ENCODE measurements at places on chromosomes 16 and 17.
A peak's percentile ranks its signal among the peaks of the same experiment; 100 is the strongest.

- DNase-seq, result no peak
Observed at GRCh38 chr17:78558989-78559388, 18.2 kb downstream of the DNAH17 start.

- no peak for DNase-seq
Observed at GRCh38 chr17:18860161-18860972, 2.4 kb downstream of the PRPSAP2 start.

DNA sequence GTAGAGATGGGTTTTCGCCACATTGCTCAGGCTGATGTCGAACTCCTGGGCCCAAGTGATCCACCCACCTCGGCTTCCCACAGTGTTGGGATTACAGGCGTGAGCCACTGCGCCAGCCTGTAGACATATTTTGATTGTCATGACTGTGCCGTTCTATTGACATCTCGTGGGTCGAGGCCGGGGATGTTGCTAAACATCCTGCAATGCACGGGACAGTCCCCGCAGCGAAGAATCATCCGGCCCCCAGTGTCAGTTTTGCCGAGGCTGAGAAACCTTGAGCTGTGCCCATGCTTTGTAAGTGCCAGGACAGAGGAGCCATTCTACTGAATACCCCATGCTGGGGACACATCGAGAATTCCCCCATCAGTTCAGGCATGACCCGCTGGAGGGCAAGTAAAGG lies 69.1 kb upstream of the GSE1 start:
- no peak for DNase-seq

DNA sequence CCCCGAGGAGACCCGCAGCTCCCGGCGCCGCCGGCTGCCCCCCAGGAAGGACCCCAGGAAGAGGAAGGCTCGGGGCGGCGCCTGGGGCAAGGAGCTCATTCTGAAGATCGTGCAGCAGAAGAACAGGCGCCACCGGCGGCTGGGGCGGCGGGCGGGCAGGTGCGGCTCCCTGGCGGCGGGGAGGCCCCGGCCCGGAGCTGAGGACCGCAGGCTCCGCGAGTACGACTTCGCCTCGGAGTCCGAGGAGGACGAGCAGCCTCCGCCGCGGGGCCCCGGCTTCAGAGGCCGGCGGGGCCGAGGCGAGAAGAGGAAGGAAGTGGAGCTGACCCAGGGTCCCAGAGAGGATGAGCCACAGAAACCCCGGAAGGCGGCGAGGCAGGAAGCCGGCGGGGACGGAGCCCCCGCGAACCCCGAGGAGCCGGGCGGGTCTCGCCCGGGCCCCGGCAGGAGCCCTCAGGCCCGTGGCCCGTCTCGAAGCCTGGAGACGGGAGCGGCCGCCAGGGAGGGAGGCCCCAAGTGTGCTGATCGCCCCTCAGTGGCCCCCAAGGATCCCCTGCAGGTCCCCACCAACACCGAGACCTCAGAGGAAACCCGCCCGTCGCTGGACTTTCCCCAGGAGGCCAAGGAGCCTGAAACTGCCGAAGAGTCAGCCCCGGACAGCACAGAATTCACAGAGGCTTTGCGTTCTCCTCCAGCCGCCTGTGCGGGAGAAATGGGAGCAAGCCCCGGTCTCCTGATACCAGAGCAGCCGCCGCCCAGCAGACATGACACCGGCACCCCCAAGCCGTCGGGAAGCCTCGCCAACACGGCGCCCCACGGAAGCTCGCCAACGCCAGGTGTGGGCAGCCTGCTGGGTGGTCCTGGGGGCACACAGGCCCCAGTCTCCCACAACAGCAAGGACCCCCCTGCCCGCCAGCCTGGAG lies 22.3 kb upstream of the ZFPM1 start:
- DNase-seq, result peak; percentile 22

DNA sequence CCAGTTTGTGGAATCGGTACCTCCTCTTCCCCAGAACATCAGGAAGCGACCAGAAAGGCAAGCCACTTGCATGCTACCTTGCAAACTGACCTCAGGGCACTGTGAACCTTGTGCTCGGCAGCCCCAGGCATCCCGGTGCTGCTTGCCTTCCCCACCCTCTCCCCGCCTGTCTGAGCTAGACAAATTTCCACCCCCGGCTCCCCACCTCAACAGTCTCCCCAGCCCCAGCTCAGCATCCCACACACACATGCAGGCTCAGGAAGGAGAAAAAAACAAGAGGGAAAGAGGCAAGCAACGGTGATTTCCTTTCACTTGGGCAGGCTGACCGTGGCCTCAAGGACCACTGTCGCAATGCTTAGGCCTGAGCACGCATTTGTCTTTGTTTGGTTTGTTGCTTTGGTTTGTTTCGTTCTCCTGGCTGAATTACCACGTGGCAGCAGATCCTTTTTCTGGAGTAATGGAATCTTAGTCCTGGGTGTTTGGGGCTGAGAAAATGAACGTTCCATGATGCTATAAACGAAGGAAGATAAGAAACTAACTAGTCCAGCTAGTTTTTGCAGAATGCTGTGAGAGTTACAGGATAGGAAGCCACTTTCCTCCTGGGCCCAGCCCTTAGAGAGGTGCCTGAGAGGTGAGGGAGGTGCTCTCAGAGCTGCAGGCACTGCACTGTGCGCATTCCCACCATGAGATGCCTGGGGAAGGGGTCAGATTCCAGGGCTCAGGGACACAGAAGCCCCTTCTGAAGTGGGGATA lies 27.9 kb downstream of the SDK2 start:
- no peak for DNase-seq

DNA sequence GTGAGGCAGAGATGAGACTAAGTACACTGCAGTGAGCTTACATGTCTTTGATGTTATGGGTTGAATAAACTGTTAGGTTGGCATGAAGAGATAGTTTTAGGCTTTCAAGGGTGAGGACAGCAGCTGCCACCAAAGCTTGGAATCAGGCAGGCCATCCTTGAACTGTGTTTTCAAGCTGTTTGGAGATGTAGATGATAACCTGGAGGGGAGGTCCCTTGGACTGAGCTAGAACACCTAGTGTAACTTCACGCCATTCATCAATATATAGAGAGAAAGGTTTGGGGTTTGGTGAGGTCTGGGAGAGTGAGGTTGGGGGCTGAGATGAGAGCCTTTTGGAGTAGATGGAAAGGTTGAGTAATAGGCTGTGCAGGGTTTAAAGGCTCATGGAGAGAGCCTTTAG lies 2447.0 kb downstream of the TP53TG3F start:
- DNase-seq, result no peak

- peak; percentile 75 for DNase-seq
Observed at GRCh38 chr17:17710728-17711541, 29.7 kb downstream of the RAI1 start.

DNA sequence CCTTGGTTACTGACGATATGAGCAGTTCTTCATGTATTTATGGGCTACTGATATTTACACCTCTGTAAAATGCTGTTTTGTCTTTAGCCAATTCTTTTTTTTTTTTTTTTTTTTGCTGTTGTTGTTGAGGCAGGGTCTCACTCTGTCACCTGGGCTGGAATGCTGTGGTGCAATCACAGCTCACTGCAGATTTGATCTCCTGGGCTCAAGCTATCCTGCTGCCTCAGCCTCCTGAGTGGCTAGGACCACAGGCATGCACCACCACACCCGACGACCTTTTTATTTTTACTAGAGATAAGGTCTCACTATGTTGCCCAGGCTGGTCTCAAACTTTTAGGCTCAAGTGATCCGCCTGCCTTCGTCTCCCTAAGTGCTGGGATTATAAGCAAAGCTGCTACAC lies 225.0 kb upstream of the AXIN2 start:
- DNase-seq, result no peak

GRCh38 chr17:82887255-82888164 lies 47.7 kb upstream of the ZNF750 start:
- no peak for DNase-seq

- no peak for DNase-seq
Observed at GRCh38 chr17:39455919-39456318, 4.9 kb upstream of the MED1 start.

DNA sequence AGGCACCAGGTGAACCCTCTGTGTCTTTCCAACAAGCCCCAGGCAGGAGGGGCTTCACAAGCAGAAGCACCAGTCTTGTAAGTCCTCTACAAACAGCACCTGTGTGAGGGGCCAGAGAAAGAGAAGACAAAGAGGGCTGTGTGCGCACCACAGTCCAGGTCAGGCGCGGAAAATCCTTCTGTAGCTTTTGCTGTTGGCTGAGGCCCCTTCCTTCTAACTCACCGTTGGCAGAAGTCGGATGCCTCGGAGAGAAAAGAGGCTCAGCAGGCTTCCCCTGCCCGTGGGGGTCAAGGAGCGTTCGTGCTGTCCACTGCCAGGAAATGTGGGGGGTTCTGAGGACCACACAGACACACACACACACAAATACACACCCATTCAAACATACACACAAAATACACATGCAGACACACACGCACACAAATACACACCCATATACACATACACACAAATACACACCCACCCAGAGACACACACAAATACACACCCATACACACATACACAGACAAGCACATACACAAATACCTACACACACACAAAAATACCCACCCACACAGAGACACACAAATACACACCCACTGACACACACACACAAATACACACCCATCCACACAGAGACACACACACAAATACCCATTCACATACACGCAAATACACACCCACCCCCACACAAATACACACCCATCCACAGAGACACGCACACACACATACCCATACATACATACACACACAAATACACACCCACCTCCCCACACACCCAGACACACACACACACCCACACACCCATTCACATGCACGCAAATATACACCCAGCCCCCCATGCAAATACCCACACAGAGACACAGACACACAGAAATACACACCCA lies 6.8 kb downstream of the ZG16B start:
- no peak for DNase-seq

DNA sequence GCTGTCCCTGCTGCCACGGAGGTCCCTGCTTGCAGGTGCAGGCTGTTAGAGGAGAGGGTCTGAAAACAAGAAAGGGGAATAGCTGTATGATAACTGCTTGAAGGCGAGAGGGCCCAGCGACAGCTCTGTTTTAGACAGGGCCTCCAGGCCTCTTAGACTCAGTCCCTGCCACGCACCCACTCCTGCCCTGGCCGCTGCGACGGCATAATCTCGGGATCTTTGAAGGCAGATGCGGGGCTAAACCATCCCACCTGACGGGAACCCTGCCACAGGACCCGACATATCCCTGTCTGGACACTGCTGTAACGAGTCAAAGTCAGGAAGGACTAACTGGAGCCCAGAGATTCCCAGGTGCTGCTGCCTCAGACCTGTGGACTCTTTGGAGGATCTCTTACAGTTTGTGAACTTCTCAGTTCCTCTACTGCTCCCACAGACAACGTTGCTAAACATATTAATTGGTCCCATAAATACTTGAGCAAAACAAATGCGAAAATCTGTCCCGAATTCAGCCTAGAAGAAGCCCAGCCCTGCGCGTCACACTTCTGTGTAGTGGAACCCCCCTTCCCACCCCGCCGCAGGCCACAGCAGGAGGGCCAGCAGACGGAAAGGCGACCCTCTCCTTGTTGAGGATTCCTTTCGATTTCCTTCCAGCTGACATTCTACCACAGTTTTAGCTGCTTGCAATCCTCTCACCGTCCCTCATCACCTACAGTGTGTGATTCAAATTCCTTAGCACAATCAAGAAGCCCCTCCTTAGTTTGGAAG lies 998 bp upstream of the TMEM11 start:
- peak; percentile 12 for DNase-seq

GRCh38 chr16:22265351-22265750 lies 31.9 kb upstream of the POLR3E start:
- DNase-seq, result no peak

DNA sequence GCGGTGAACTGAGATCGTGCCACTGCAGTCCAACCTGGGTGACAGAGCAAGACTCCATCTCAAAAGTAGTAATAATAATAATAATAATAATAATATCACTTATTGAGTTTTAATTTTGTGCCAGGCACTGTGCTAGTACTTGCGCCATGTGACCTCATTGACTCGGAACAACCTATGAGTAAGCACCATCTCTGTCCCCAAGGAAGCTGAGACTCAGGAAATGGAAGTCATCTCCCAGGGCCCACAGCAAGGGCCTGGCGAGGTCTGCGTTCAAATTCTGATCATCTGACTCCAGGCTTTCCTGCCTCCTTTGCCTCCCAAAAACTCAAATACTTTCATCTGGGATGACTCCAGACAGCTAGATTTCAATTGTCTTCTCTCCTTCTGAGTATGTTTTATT lies 162.9 kb downstream of the SEC14L1 start:
- no peak for DNase-seq

DNA sequence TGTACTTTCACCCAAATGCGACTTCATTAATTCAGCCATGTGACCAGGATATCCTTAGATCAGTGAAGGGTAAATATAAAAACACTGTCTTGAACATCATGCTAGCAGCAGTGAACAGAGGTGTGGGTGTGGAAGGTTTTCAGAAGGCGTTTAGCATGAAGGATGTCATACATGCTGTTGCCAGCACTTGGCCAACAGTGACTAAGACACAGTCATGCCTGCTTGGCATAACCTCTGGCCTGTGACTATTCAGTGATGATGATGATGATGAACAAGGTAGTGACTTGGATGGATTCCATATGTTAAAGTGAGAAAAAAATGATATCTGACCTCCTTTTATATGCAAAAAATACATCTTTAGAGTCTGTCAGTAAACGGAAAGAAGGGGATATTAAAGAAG lies 97.9 kb downstream of the MAP2K4 start:
- no peak for DNase-seq

DNA sequence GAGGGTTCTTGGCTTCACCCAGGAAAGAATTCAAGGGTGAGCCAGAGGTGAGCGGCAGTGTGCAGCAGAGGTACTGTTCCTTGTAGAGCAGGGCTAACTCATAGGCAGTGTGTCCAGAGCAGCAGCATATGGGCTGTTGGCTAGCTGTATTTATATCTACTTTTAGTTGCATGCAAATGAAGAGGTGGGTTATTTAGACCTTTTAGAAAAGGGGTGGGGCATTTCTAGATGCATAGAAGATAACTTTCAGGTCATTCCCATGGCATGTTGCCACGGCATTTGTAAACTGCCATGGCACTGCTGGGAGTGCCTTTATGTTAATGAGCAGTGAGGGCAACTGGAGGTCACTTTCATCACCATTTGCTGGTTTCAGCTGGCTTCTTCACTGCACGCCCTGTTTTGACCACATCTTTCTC lies 141.0 kb downstream of the STX8 start:
- DNase-seq, result no peak

DNA sequence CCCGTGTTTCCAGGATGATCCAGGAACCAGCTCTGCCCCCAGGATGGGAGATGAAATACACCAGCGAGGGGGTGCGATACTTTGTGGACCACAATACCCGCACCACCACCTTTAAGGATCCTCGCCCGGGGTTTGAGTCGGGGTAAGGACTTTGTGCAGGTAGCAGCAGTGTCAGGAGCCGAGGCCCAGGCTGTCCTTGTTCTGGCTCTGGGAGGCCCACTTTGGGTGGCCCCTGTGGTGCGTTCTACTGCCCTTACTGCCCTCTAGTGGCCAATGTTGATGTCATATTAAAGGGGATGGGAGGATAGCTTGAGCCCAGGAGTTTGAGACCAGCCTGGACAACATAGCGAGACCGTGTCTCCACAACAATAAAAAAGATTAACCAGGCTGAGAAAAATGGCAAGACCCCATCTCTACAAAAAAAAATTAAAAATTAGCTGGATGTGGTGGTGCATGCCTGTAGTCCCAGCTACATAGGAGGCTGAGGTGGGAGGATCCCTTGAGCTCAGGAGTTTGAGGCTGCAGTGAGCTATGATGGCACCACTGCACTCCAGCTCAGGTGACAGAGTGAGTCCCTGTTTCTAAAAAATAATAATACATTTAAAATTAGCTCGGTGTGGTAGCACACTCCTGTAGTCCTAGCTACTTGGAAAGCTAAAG lies 20.9 kb upstream of the CLEC18A start:
- peak; percentile 45 for DNase-seq

All from dermis microvascular lymphatic vessel endothelial cell (primary cell).